ENCODE measurements at places on chromosomes 7 and 10. TPM values are rescaled to one million over a fixed set of nuclear protein-coding genes. Genes with fewer than 3 reads are reported as not detected.

GRK5 gene
- 52.8 TPM for total RNA-seq

LIPN gene
- total RNA-seq = not detected

TWIST1 gene
- total RNA-seq = 1.3 TPM

FAM25G gene
- not detected for total RNA-seq

DNA sequence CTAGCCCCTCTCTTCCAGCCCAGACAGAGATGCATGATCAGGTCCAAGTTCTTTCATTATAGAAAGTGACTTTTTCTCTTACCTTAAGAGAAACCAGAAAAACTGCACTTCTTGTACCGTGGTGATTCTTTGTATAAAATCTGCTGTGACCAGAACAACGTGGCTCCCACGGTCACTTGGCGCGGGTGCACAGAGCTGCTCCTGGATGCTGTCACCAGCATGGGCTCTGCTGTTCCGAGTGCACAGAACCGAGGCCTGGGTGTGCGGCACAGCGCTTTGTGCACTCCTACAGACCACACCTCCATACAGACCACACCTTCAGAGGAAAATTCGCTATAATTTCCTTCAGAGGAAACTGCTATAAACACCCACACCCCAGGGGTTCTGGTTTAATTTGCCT, 26.0 kb downstream of the VIPR2 start:
- H3K27me3 ChIP-seq = no peaks in the 10 kb centered on the region
- H3K27ac ChIP-seq = no peak overlapping the region
- H3K4me1 ChIP-seq = peaks cover 20% of the 10 kb centered on the region
- H3K36me3 ChIP-seq = no peaks in the 10 kb centered on the region

- no peaks in the 10 kb centered on the region for H3K4me1 ChIP-seq
- H3K27ac ChIP-seq = no peak overlapping the region
- no peak for DNase-seq
- H3K27me3 ChIP-seq = no peaks in the 10 kb centered on the region
- H3K36me3 ChIP-seq = peaks cover under 1% of the 10 kb centered on the region
Measured at GRCh38 chr10:116931806-116932205, 73.2 kb downstream of the SHTN1 start.

DNA sequence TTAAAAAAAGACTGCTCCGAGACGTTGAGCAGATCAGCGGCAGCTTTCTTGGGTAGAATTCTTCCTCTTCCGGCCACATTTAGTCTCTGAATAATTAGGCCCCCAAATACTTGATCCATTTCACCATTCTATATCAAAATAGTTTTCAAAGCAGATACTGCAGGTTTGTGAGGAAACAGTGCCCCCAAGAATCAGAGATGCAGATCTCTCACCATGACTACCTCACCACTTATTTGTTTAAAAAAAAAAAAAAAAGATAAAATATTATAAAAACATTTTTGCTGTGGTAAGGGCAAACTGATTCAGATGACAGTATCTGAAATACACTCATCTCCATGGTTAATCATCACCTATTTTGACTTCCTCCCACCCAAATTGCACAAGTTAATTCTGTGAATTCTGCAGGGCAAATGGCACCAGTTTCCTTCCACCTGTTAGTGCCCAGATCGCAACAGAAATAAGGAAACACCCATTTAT, 210.4 kb downstream of the FAM107B start:
- no peaks in the 10 kb centered on the region for H3K36me3 ChIP-seq
- no peak overlapping the region for H3K4me3 ChIP-seq
- H3K27ac ChIP-seq = no peak overlapping the region

- no peaks in the 10 kb centered on the region for H3K36me3 ChIP-seq
- no peak for DNase-seq
- H3K27ac ChIP-seq = no peak overlapping the region
- H3K4me3 ChIP-seq = no peak overlapping the region
- H3K4me1 ChIP-seq = no peaks in the 10 kb centered on the region
Measured at GRCh38 chr7:110507369-110507768, 583.6 kb upstream of the LRRN3 start.

DNA sequence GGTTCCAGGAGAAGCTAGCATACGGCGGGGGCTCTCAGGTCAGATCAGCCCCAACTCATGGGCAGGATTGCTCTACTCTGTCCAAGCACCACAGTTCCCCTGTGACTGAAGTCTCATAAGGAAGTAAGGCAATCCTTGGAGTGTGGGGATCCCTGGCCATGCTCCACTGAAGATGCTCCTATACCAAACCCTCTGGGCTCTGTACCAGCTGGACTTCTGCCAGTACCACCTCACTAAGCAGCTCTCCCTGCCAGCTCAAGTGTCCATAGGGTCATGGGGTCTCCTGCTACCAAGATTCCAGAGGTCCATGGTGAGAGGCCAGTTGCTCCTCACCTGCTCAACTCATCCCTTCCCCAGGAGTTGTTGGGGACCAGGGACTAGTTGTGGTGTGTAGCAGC, 355.7 kb upstream of the STEAP1 start:
- no peaks in the 10 kb centered on the region for H3K27me3 ChIP-seq
- DNase-seq = no peak
- H3K27ac ChIP-seq = no peak overlapping the region
- H3K36me3 ChIP-seq = no peaks in the 10 kb centered on the region
- H3K4me1 ChIP-seq = no peaks in the 10 kb centered on the region

DNA sequence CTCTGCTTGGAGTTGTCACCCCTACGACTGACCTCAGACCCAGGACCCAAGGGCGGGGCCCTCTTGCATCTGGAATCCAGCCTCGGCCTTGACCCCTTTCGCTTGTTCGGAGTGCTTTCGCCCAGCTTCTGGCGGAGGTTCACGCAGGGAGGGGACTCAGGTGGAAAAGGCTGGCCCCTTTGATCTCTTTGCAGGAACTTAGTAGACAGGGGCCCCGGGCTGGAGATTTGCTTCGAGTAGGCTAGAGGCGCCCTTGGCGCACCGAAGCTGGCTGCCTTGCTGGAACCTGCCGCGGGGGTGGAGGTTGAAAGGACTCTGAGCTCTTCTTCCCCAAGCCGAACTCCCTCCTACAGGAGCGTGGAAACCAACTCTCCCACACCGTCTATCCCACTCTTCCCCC, 255.1 kb downstream of the OTUD1 start:
- DNase-seq = no peak
- H3K4me1 ChIP-seq = peaks cover 30% of the 10 kb centered on the region
- H3K36me3 ChIP-seq = no peaks in the 10 kb centered on the region
- H3K4me3 ChIP-seq = peak overlapping the region; percentile 57

DNA sequence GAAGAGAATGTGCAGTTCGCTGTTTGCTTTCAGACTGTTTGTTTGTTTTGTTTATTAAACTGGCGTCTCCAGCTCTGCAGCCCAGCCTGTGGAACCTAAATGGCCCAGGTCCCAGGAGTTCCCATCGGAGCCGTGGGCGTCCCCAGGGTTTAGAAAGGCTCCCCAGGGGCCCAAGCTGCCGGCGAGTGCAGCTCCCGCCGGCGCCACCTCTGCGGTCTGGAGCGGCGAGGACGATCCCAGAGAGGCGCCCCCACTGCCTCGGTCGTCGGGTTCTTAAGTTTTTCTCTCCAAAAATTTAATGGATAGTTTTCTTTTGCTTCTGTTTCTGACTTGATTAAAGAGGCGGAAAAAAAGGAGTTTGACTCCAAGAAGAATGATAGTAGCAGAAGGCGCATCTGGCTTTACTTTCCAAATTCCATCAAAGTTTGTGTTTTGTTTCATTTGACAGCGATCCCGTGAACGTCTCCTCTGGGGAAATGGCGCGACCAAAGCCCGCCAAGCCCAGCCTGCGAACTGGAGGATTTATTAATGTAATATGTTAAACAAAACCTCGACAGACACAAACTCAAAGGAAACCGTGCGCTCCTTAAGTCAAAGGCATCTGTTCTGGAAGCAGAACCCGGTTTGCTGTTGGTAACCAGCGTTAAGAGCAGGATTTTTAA, 718 bp upstream of the FZD1 start:
- peak overlapping the region; percentile 77 for H3K4me3 ChIP-seq
- DNase-seq = peak; percentile 51
- H3K36me3 ChIP-seq = no peaks in the 10 kb centered on the region

GRCh38 chr10:108791794-108792474, 1131.4 kb downstream of the XPNPEP1 start:
- no peaks in the 10 kb centered on the region for H3K36me3 ChIP-seq
- no peak overlapping the region for H3K27ac ChIP-seq
- no peaks in the 10 kb centered on the region for H3K27me3 ChIP-seq
- no peaks in the 10 kb centered on the region for H3K4me1 ChIP-seq

DNA sequence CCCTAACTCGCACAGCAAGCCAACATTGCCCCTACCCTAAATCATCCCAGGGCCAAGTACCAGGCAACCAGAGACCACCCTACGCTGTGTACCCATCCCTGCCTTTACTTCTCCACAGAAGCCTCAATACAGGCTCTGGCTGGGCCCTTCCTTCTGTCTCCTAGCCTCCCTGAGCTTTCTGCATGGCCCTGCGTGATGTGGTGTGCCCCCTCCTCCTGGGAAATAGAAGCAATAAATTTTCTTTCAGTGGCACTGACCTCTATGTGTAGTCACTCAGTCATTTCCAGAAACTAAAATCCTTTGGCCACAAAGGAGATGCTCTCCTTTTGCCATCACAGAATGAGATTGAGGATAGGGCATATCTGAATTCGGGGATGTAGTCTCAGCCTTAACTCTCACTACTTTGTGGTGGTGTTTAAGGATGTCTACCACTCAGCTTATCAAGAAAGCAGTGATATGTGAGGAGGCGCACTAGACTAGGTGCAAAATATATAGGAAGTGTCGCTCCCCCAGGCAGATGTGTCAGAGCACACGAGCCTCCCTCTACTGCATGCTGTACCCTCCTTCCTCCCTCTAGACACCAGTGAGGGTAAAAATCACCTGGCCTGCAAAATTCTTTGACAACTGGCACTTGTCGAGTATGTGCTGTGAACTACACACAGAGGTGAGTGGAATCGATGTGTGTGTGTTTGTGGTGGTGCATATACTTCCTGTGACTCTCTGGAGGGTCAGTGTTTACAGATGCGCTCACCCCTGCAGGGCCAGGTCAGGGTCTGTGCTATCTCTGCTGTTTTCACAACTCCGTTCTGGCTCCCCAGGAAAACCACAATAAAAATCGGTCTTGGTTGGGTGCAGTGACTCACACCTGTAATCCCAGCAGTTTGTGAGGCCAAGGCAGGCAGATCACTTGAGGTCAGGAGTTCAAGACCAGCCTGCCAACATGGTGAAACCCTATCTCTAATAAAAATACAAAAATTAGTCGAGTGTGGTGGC, 825.9 kb upstream of the IGFBP3 start:
- no peaks in the 10 kb centered on the region for H3K27me3 ChIP-seq
- H3K4me1 ChIP-seq = peaks cover 11% of the 10 kb centered on the region
- H3K27ac ChIP-seq = no peak overlapping the region
- DNase-seq = no peak
- no peak overlapping the region for H3K4me3 ChIP-seq

- no peak overlapping the region for H3K4me3 ChIP-seq
- no peaks in the 10 kb centered on the region for H3K4me1 ChIP-seq
- no peak overlapping the region for H3K27ac ChIP-seq
- no peaks in the 10 kb centered on the region for H3K27me3 ChIP-seq
- H3K36me3 ChIP-seq = no peaks in the 10 kb centered on the region
- DNase-seq = no peak
Measured at GRCh38 chr7:124781907-124782734, 16.5 kb upstream of the GPR37 start.

- H3K36me3 ChIP-seq = peaks cover 4% of the 10 kb centered on the region
- no peaks in the 10 kb centered on the region for H3K27me3 ChIP-seq
- no peak within 1 kb of the TSS for H3K27ac ChIP-seq
- peaks cover 17% of the 10 kb centered on the region for H3K4me1 ChIP-seq
- DNase-seq = no peak
Measured at GRCh38 chr7:7718492-7718891, at the start of gene RPA3. Gene RPA3, minus strand, starts transcription at chr7:7718607. Its CDS starts 78,189 bp downstream, at chr7:7640418.

DNA sequence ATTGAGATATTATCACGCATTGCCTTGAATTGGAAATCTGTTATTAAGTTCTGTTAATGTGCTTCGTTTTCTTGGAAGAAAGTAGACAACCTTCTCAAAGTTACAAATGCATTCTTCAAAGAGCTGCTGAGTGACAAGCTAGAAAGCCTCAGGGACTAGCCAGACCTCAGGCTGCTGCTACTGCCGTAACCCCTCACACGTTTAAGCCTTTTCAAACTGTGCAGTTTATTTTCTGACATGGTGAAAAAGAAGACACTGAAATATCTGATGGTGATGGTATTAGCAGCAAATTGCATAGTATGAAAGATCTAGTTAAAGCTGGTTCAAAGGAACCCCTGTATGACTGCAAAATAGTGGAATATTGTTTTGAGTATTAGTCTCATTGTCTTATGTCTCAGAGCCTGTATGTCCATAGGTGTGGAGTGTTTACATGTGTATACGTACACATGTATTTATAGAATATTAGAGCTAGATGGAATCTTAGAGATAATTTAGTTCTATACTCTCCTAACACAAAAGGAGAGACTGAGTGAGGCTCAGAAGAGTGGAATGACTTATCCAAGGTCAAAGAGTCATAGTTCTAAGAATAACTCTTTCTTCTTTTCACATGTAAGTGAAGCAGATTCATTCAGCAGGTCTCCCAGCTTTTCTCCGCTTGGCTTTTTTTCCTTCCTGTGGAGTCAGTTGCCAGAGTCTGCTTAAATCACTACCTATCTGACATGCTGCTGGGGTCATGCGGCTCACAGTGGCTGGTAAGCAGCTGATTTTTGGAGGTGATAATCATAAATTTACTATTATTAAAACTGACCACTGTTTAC, 431.9 kb downstream of the PLXDC2 start:
- H3K27me3 ChIP-seq = no peaks in the 10 kb centered on the region
- H3K36me3 ChIP-seq = peaks cover 17% of the 10 kb centered on the region
- no peak for DNase-seq
- peaks cover 26% of the 10 kb centered on the region for H3K4me1 ChIP-seq
- H3K4me3 ChIP-seq = no peak overlapping the region

DNA sequence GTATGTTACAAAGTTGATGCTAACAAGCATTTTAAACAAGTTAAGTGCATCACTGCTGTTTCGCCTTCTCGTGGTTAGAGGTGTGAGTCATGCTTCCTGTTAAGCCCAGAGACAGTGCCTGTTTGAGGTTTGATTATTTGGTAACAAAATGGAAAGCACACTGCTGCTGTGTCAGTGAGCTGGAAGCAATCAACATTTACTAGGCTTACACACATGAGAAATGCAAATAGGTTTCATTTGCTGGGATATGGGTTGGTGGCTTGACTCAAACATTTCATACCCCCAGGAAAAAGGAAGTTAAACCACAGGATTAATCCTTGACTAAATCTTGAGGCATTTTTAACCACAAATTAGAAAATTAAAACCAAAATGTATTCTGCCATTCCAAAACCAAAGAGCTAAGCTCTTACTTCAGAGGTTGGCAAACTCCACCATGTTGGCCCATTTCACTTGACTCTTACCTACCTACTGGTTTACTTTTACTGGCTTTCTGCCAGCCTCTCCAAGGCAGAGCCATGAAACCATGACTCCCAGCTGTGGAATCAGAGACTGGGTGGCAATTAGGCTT, 139.2 kb downstream of the ETV1 start:
- H3K27me3 ChIP-seq = no peaks in the 10 kb centered on the region
- no peaks in the 10 kb centered on the region for H3K36me3 ChIP-seq
- no peak for DNase-seq
- H3K27ac ChIP-seq = no peak overlapping the region

GRCh38 chr10:113957013-113957412, 86.7 kb upstream of the ADRB1 start:
- H3K36me3 ChIP-seq = no peaks in the 10 kb centered on the region
- H3K27me3 ChIP-seq = no peaks in the 10 kb centered on the region

Data from left ventricle myocardium inferior (tissue), 1 donor.